Cerebellar nuclear complex (tissue), 1 donor: ENCODE measurements at places on chromosomes 12 and 14.
A peak's percentile ranks its signal among the peaks of the same experiment; 100 is the strongest.

GRCh38 chr14:34766606-34767005 is 52.2 kb upstream of the CFL2 start:
- DNase-seq, result no peak

GRCh38 chr12:28750946-28751685 is 398.0 kb upstream of the FAR2 start:
- DNase-seq, result no peak

- no peak for DNase-seq
Measured at GRCh38 chr14:55272922-55273321, 1.7 kb downstream of the FBXO34 start.

- no peak for DNase-seq
Measured at GRCh38 chr12:2640709-2641108, 154.1 kb upstream of the FKBP4 start.

DNA sequence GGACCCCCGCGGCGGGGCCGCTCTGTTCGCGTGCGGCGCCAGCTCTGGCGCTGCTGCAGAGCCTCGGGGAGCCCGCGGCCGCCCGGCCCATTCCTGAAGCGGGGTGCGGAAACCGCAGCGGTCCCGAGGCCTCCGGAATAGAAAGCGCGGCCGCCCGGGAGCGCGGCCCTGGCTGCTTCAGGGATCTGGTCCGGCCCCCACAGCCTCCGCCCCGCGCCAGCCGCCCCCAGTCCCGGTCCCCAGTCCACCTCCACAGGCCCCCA is 204 bp downstream of the HSP90AA1 start:
- no peak for DNase-seq

GRCh38 chr12:5173511-5174011 is 129.9 kb downstream of the KCNA5 start:
- DNase-seq, result no peak

GRCh38 chr14:50007123-50007903 is 109.1 kb downstream of the VCPKMT start:
- DNase-seq, result no peak

DNA sequence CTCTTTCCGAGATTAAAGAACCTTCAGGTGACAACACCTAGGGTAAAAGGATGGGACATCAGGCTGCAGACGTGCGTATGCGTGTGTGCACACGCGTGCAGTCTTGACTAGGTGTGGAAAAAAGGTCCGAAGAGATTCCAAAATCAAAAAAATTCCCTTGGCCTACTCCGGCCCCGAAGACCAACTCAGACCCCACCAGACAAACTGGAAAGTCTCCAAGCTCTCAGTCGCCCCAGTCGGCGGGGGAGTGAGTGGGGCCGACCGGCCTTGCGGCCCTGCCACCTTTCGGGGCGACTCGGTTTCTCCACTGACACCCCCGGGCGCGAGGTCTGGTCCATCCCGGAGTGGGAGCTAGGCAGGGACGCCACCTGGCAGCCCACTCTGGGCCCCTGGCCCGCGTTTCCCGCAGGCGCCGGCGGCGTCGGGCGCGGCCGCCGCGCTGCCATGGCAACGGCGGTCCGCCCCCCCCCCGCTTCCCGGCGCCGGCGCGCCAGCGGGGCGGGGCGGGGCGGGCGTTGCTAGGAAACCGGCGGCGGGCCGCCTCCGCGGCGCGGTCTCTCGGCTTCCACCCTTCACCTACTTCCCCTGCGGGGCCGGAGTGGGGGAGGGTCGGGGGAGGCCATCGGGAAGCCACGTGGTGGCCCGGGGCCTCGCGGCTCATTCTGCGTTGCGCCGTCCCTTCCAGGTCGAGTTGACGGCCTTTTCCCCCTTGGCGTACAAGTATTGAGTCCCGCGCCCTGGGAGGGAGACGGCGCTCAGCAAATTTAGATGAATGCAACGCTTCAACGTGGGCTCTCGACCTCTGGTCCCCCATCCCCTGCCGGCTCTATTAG is 253.1 kb downstream of the EFCAB11 start:
- no peak for DNase-seq

DNA sequence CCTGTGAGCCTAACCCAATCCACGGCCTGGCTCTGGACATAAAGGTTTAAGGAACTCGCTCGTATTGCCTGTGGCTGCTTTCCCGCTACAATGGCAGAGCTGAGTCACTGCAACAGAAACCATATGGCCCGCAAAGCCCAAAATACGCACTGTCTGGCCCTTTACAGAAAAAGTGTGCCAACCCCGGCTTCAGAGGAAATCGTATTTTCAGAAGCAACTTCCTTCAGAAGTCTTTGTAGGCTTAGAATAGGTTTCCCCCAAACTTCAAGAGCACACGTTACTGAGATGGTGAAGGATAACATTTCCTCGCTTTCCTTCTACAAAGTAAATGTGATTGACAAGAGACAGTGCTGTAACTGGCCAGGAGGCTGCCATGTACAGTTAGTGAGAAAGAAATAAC is 34.8 kb upstream of the TESC start:
- no peak for DNase-seq

DNA sequence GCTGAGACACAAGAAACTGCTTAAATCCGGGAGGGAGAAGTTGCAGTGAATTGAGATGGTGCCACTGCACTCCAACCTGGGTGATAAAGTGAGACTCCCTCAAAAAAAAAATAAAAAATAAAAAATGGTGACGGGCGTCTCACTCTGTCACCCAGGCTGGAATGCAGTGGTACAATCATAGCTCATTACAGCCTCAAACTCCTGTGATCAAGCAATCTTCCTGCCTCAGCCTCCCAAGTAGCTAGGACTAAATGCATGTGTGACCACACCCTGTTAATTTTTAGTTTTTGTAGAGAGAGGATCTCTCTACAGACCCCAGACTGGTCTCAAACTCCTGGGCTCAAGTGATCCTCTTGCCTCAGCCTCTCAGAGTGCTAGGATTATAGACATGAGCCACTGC is 9.1 kb downstream of the SNX6 start:
- no peak for DNase-seq

DNA sequence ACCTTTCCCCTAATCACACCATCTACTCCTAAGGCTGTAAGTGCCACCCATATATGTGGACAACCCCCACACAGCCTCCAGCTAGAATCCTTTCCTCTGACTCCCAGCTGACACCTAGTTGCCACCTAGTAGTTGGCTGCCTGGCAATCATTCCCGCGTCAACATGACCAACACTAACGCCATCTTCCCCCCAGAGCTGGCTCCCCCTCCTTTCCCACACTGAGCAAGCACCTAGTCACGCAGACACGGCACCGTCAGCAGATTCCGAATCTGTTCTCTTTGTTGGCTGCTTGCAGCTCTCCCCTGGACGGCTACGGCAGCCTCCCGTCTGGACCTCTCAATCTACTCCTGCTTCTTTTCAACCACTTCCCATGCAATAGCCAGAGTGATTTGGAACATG is 27.7 kb downstream of the UBR7 start:
- no peak for DNase-seq

- DNase-seq, result no peak
Measured at GRCh38 chr12:62629971-62630739, 163.5 kb downstream of the MON2 start.

GRCh38 chr12:86137936-86138335 is 118.3 kb downstream of the MGAT4C start:
- no peak for DNase-seq

- no peak for DNase-seq
Measured at GRCh38 chr12:15688838-15689625, 100.2 kb downstream of the EPS8 start.

DNA sequence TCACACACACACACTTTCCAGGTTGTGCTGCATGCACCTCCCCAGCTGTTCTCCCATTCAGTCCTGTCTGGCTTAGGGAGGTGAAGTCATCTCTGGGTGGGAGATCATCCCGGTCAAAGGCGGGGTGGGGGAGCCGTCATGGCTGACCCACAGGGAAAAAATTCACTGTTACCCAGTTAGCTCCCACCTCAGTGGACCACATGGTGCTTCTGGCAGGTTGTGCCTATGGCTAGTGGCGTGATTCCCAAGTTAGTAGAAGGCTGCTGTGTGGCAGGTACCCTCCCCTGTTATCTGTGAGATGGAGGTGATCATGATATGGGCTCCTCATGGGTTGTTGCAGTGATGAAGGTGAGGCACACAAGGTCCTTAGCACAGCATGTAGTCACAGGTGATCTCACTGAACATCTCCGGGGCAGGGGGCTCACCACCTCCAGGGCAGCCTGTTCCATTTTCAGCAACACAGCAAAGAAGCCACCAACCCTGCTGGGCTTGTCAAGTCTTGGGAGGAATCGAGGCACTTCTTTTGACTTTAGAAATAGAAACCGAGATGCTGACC is 154.9 kb upstream of the CCND2 start:
- DNase-seq, result no peak

GRCh38 chr14:23240661-23241060 is 2.9 kb downstream of the RNF212B start:
- no peak for DNase-seq

GRCh38 chr14:90114554-90114953 is 52.8 kb downstream of the KCNK13 start:
- no peak for DNase-seq

DNA sequence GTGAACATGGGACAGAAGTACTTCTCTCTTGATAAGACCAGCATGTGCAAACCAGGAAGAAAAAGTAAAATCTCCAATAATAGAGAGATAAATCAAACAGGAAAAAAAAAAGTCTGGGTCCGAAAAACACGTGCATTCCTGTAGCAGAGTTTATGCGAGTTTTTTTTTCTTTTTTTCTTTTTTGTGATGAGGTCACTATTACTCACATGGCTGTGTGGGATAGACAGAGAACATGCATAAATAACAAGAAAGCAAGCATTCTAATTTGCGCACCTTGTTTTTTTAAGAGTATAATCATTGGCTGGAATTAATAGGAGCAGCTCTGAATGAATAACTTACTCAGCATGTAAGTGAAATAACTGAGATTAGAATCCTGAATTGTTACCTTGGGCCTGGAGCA is 91.9 kb upstream of the CPM start:
- no peak for DNase-seq

DNA sequence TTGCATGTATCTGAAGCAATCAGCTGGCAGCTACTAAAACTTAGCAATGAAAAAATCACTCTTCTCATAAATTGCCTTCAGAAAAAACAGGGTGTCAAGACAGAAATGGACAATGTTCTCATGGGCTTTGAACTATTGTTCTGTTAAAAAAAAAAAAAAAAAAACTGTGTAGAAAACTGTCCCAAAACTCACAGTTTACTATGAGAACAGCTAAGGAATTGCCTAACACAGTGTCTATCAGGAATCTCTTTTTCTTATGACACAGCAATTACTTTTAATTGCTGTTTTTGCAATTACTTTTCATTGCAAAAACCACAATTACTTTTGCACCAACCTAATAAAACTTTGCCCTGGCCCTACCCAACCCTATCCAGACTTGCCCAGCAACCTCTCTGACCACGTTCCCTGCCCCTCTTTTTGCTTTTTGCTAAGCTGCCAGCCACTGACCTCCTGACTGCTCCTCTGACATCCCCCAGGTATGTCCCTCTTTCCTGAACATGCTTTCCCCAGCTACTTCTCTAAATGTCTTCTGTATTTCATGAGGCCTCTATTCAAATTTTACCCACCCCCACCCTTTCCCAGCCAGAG is 68.0 kb upstream of the SLCO1C1 start:
- DNase-seq, result no peak

DNA sequence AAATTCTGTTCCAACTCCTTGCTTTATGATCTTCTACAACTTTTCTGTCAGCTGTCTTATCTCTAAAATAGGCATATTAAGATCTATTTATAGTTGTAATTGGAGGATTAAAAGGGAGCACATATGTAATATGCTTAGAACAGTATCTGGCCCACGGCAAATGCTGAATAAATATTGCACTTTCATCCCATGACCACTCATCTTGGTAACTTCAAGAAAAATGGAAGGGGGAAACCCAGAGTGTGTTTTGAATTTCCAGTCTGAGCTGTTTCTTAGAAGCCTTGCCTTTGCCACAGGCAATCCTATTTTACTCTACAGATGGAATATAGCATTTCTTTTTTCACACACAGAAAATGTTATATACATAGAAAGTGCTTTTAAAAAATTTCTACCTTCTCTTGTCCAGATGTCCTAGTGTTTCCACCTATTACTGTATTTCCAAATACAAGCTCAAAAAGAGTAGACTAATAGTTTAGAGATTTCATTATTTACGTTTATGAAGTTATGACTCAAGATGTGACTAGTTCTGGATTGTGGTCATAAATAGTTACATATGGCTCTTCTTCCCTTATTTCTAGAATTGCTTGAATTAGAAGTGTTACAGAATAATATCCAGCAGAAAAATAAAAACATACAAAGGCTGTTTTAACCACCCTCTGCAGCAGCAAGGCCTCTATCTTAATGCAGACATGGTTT is 6.2 kb upstream of the STXBP6 start:
- DNase-seq, result no peak

- DNase-seq, result peak; percentile 88
Measured at GRCh38 chr12:50715174-50715573, 48.7 kb upstream of the ATF1 start.

DNA sequence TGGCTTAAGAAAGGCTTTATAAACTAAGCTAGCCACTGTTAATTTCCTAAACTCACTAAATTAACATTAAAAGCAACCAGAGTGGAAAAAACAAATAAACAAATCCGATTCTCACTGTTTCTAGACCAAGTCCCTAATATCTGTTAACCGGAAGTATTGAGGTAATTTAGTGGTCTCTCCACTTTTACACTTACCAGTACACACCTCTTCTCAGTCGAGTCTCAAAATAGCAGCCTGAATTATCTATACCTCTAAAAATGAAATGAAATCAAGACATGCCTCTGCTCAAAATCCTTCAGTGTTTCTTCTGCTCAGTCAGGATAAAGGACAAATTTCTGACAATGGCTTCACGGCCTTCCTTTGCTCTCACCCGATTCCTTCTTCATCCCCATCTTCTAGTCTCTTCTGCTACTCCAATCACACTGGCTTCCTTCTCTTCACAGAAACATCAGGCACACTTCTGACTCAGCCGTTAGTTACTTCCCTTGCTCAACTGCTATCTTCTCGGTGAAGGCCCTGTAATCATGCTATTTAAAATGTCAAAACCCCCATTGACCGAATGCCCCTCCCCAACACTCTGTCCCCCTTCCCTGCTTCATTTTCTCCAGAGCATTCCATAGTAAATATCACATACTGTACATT is 161.3 kb downstream of the KITLG start:
- DNase-seq, result no peak

DNA sequence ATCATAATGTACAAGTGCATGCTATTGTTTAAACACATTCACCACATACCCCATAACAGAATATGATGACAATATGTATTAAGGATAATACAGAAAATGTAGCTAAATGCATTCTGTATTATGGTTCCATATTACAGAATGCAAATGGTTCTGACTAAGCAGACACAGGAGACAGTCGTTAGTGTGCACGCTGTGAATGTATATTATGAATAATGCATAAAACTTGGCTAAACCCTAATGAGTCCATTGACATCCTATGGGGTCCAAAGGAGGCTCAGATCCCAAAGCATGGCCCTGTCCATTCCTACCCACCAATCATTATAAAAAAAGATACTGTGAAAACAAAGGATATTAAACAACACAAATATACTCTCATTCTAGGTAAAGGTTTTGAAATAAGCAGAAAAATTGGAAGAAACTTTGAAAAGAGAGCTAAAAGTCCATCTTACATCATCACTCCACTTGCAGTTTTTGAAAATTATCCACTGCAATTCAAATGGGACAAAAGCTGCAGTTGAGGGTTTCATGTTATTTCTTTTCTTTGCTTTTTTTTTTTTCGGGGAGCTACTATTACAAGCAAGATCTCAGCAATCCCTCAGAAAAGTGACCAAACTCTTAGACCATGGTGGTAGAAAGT is 415.1 kb downstream of the BCAT1 start:
- no peak for DNase-seq

- DNase-seq, result no peak
Measured at GRCh38 chr14:68815298-68816182, 22.7 kb upstream of the ZFP36L1 start.
